Stimulated activated CD4-positive, alpha-beta T cell treated with anti-CD3 and anti-CD28 coated beads, TNF-alpha, amount 100 ng/mL, for 48 hours (primary cell): ENCODE measurements at places on chromosomes 5 and 9.

GRCh38 chr9:104872656-104873488 lies 55.1 kb downstream of the ABCA1 start:
- DNase-seq, result no peak

- no peak for DNase-seq
Measured at GRCh38 chr5:35030426-35031100, 17.2 kb downstream of the AGXT2 start.

GRCh38 chr9:106383072-106383471 lies 479.9 kb upstream of the ZNF462 start:
- DNase-seq, result no peak

DNA sequence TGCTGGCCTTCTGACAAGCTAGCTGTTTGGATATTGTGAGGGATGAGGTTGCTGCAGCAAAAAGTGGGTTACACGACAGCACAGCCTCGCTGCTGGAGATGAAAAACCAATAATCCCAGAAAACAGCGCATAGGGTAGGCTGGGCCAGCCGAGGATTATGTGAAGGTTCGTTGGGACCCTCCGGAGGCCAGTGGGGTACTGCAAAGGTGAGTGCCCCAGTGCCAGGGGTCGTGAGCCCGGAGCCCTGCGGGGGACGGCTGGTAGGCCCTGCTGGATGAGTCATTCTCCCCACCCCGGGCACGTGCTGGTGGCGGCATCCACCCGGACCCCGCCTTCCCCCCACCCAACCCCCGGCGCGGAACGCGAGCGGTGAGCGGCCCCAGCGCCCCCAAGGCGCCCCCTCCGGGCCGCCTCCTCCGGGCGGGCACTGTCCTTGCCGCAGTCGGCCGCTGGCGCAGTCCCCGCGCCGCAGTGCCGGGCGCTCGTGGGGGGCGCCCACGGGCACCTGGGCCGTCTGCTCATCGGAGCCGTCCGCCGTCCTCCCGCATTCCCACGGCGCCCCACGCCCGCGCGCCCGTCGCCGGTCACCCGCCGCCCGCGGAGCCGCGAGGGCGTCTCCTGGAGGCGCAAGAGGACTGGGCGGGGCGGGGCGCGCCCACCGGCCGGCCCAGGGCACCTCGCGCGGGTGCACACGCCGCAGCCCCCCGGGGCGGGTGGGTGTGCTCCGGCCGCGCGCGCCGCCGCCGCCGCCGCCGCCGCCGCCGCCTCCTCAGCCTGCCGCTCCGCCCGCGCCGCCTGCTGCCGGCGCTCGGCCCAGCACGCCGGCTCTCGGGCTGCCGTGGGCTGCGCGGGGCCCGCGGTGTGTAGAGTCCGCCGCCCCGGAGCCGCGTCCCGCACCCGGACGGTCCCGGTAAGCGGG lies at the start of gene PHF24:
PHF24 (plus strand) TSS at position 794 of the 919 bp plus-strand sequence. CDS start 13,014 bp downstream, outside the sequence.
- DNase-seq, result no peak

GRCh38 chr5:4244306-4244705 lies 648.7 kb downstream of the IRX1 start:
- DNase-seq, result no peak
